ENCODE measurements at places on chromosomes 16 and 17. TPM values are rescaled to one million over a fixed set of nuclear protein-coding genes. Genes with fewer than 3 reads are reported as not detected.

- no peaks in the 10 kb centered on the region for H3K36me3 ChIP-seq
- DNase-seq: peak; percentile 52
- H3K27ac ChIP-seq: peak within 1 kb of the TSS; percentile 57
- H3K4me3 ChIP-seq: peak within 1 kb of the TSS; percentile 70
- peaks cover 13% of the 10 kb centered on the region for H3K4me1 ChIP-seq
These were observed at the start of gene USP43 for GRCh38 chr17:9644910-9645751. Gene USP43 (plus strand): TSS chr17:9645517. CDS start chr17:9645633, 116 bp downstream.

DNA sequence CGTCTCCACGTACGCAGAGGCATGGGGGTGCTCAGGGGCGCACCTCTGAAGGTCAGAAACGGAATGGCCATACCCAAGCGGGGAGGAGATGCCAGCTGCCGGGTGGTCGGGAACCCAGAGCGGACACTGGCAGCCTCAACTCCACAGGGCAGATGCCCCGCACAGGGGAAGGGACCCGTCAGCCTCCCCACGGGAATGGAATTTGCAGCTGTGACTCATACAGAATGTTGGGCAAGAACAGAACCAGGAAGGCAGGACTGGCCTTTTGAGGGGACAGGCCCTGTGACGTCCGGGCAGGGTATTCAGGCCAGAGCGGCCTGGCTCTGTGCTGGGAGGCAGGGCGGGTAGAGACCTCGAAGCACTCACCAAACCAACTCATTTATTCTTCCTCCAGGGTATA is 7.5 kb downstream of the TK1 start:
- peaks cover 25% of the 10 kb centered on the region for H3K4me1 ChIP-seq
- H3K27ac ChIP-seq: no peak overlapping the region
- H3K27me3 ChIP-seq: no peaks in the 10 kb centered on the region
- DNase-seq: no peak
- no peak overlapping the region for H3K4me3 ChIP-seq

- H3K36me3 ChIP-seq: no peaks in the 10 kb centered on the region
- no peak overlapping the region for H3K27ac ChIP-seq
- H3K27me3 ChIP-seq: no peaks in the 10 kb centered on the region
- DNase-seq: no peak
- H3K4me3 ChIP-seq: no peak overlapping the region
These were observed 142.5 kb upstream of the HS3ST2 start for GRCh38 chr16:22671301-22672076.

GRCh38 chr16:23433261-23433920 is 19.6 kb downstream of the COG7 start:
- no peaks in the 10 kb centered on the region for H3K27me3 ChIP-seq
- no peak overlapping the region for H3K4me3 ChIP-seq
- peaks cover 27% of the 10 kb centered on the region for H3K36me3 ChIP-seq
- no peak overlapping the region for H3K27ac ChIP-seq
- DNase-seq: no peak

GRCh38 chr17:519450-520212 is 167.0 kb upstream of the RPH3AL start:
- H3K27me3 ChIP-seq: no peaks in the 10 kb centered on the region
- H3K36me3 ChIP-seq: peaks cover 18% of the 10 kb centered on the region
- H3K27ac ChIP-seq: no peak overlapping the region
- no peaks in the 10 kb centered on the region for H3K4me1 ChIP-seq
- DNase-seq: no peak

The NKD1 gene
- total RNA-seq: 1.8 TPM

The SEZ6L2 gene
- 0.42 TPM for total RNA-seq

The IL21R gene
- total RNA-seq: 73.5 TPM

Measured in activated CD4-positive, alpha-beta T cell treated with anti-CD3 and anti-CD28 coated beads for 36 hours (primary cell).